ENCODE measurements at places on chromosomes 12 and 14. TPM values are rescaled to one million over a fixed set of nuclear protein-coding genes. Genes with fewer than 3 reads are reported as not detected.

SLC10A1 gene
- total RNA-seq = not detected

- DNase-seq = no peak
Observed at GRCh38 chr12:12616512-12617310, 5.0 kb downstream of the CREBL2 start.

DLGAP5 gene
- not detected for total RNA-seq

DNA sequence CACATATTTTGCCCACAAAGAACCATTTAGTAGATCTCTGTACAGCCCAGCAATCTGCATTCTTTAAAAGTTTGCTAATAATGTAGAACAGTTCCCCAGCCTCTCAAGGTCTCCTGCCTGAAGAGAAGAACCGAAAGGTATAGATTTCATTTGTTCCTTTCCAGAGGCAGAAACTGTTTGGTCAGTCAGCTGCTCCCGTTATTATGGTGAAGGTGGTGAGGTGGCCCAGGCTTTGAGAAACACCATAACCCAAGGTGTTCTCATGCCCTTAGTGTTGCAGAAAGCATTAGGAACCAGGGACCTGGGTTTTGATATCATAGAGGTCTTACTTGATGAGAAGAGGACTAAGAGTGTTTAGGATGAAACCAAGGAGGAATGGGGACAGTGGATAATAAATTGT is 65.3 kb downstream of the SUSD6 start:
- no peak for DNase-seq

GRCh38 chr14:77043177-77043983 is 14.9 kb upstream of the IRF2BPL start:
- no peak for DNase-seq

GRCh38 chr12:48237162-48237561 is 34.1 kb upstream of the OR10AD1 start:
- DNase-seq = no peak

PTPN6 gene
- total RNA-seq = 11.3 TPM

- no peak for DNase-seq
Observed at GRCh38 chr12:69061574-69061973, 128.6 kb upstream of the CPM start.

GRCh38 chr12:42585841-42586216 is 3.7 kb downstream of the PRICKLE1 start:
- no peak for DNase-seq

TAS2R8 gene
- total RNA-seq = not detected

DNA sequence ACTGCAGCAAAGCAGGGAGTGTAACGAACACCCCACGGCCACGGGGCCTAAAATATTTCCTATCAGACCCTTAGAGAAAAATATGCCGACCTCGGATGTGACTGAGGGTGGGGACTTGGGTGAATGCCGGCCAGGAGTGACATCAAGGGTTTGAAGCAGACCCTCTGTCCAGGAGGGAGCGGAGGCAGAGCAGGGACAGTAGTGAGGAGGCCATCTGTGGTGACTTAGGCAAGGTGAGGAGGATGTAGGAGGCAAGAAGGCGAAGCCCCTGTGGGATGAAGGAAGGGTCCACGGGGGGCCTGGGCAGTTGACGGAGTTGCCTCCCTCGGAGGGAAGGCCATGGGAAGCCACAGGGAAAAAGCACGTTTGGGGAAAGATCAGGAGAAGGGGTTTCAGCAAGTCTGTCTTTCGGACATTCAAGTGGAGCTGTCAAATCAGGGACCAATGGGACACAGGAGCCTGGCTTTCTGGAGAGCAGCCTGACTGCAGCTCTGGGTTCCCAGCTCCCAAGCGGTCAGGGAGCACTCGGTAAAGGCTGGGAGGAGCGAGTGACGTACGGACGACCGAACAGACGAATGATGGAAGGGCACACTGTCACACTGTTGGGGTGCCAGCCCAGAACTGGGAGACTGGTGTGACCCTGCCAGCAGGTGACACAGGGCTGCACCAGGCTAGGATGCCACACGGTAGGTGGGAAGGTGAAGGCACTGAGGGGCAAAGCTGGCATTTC is 74.3 kb downstream of the MOK start:
- no peak for DNase-seq
